A673 (cell line): ENCODE measurements at places on chromosomes 7 and 10. TPM values are rescaled to one million over a fixed set of nuclear protein-coding genes. Genes with fewer than 3 reads are reported as not detected.

The PAX4 gene
- not detected in 2 replicates for total RNA-seq

The PNLIPRP3 gene
- not detected in 2 replicates for total RNA-seq

DNA sequence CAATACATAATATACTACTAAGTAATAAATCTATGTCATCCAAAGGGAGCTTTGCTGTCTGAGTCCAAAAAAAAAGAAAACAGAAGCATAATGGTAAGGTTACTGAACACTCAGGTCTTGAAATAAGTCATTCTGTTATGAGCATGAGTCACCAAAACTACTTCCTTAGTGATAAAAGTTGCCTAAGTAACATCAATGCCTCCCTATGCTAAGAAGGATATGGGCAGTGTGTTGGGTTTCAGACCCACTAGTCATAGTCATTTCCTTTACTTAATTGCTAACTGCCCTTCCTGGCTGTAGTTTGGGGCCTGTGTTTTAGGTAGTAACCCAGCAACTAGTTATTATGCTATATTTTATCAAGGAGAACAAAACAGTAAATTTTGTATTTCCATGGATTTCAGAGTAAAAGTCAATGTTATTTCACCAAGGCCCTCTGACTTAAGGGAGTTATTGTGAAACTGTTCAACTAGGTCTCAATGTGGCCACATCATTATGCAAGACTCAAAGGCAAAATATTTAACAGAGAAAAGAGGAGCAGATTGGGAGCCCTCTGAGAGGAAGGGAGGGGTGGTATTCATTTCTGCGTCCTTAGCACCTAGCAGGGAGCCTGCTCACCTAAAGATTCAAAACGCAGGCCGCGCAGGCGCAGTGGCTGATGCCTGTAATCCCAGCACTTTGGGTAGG is 11.7 kb upstream of the VIM start:
- DNase-seq, result peak; percentile 94
- H3K4me3 ChIP-seq, result no peak overlapping the region
- peak overlapping the region; percentile 84 for H3K27ac ChIP-seq
- peaks cover 72% of the 10 kb centered on the region for H3K4me1 ChIP-seq

- H3K36me3 ChIP-seq, result no peaks in the 10 kb centered on the region
- H3K4me1 ChIP-seq, result no peaks in the 10 kb centered on the region
- H3K27me3 ChIP-seq, result no peaks in the 10 kb centered on the region
- H3K4me3 ChIP-seq, result no peak overlapping the region
Measured at GRCh38 chr10:43817368-43817767, 168.7 kb upstream of the ZNF32 start.

The NPTX2 gene
- total RNA-seq, result 2.0 and 2.2 TPM in 2 replicates

The LRRC18 gene
- not detected in 2 replicates for total RNA-seq

- no peaks in the 10 kb centered on the region for H3K4me1 ChIP-seq
- H3K27ac ChIP-seq, result no peak overlapping the region
- DNase-seq, result no peak
- H3K36me3 ChIP-seq, result no peaks in the 10 kb centered on the region
- H3K27me3 ChIP-seq, result no peaks in the 10 kb centered on the region
Measured at GRCh38 chr10:4191354-4191753, 406.3 kb upstream of the KLF6 start.

DNA sequence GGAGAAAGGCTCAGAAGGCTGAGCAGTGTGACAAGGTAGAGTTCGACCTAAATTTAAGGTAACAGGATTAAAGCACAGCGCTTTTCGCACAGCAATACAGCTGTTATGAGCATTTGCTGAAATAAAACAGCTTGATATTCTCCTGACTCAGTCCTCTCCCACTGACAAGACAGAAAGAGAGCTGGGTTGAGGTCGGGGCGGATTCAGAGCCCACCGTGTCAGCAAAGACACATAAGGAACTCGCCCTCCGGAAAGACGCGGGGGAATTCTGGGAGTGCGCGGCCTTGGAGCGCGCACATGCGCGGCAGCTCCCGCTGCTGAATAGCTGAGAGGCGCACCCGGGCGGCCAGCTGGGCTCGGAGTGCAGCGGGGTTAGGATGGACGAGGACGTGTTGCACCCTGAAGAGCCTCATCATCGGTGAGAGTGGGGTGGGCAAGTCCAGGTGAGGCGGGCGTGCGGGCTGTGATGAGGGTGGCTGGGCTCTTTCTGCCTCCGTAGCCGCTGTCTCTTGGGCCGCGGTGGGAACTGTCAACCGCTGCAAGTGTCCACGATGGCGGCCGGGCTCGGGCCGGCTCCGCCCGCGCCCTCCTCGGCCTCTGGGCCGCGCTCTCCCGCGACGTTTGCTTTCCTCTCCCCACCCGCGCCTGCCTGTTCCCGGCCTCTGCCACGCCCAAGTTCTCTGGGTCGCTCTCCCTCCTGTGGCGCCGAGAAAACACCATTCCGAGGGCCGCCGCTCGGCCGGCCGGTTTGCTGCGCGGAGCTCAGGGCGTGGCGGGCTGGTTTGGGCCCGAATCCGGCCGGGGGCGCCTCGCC is 120.6 kb downstream of the LYZL1 start:
- DNase-seq, result peak; percentile 85
- H3K36me3 ChIP-seq, result no peaks in the 10 kb centered on the region

The SLC26A5 gene
- total RNA-seq, result not detected in 2 replicates
